ENCODE measurements at places on chromosomes 5 and 9.
A peak's percentile ranks its signal among the peaks of the same experiment; 100 is the strongest.

DNA sequence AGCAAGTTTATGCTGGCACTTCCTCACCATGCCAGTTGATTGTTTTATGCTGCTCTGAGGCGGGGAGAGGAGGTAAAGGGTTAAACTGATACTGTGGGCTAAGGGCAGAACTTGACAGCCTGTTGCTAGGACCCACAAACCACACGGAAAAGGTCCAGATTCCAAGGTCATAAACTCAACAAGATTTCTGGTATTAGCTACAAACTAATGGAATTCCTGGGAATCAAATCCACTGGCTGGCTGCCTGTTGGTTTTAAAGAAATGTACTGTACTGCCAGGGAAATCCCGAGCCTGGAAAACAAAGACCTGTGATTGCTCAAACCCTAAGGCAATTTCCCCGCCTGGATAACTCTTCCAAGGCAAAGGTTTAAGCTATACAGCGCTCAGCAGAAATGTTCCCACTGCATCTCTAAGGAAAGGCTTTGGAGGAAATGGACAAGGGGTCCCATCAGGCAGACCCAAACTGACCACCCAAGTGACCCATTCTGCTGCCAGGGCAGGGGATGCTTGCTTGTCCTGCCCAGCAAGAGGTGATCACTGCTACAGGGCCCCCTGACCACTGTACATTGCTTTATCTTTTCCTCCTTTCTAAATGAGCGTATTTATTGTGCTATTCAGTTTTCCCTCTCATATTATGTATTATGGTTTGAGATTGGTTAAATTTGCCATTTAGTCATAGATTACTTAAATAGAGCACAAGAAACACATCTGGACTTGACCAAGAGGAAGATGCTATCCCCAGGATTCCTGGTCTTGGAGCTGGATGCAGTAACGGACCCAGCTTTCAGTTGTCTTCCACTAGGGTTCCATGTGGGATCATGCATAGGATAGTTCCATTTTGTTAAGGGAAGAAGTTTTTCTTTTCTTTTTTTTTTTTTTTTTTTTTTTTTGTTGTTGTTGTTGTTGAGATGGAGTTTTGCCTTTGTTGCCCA is 124.3 kb downstream of the SUSD1 start:
- DNase-seq, result no peak

DNA sequence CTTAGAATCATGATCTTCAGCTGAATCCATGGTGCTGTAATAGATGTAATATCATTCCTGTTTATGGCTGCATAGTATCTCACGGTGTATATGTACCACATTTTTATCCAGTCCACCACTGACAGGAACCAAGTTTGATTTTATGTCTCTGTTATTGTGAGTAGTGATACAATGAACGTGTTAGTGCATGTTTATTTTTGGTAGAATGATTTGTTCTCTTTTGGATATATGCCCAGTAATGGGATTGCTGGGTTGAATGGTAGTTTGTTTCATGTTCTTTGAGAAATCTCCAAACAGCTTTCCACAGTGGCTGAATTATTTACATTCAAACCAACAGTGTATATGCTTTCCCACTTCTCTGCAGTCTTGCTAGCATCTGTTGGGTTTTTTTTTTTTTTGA is 175.1 kb upstream of the CDH10 start:
- no peak for DNase-seq

- no peak for DNase-seq
These were observed 12.8 kb downstream of the PDLIM4 start for GRCh38 chr5:132270335-132270665.

- no peak for DNase-seq
These were observed 271.8 kb upstream of the SMARCA2 start for GRCh38 chr9:1743121-1743960.

- DNase-seq, result no peak
These were observed 458.8 kb downstream of the ICE1 start for GRCh38 chr5:5881294-5881693.

- DNase-seq, result no peak
These were observed 83.1 kb upstream of the TMED7 start for GRCh38 chr5:115708819-115709477.

GRCh38 chr5:72695659-72696058 is 120.8 kb upstream of the TNPO1 start:
- no peak for DNase-seq

DNA sequence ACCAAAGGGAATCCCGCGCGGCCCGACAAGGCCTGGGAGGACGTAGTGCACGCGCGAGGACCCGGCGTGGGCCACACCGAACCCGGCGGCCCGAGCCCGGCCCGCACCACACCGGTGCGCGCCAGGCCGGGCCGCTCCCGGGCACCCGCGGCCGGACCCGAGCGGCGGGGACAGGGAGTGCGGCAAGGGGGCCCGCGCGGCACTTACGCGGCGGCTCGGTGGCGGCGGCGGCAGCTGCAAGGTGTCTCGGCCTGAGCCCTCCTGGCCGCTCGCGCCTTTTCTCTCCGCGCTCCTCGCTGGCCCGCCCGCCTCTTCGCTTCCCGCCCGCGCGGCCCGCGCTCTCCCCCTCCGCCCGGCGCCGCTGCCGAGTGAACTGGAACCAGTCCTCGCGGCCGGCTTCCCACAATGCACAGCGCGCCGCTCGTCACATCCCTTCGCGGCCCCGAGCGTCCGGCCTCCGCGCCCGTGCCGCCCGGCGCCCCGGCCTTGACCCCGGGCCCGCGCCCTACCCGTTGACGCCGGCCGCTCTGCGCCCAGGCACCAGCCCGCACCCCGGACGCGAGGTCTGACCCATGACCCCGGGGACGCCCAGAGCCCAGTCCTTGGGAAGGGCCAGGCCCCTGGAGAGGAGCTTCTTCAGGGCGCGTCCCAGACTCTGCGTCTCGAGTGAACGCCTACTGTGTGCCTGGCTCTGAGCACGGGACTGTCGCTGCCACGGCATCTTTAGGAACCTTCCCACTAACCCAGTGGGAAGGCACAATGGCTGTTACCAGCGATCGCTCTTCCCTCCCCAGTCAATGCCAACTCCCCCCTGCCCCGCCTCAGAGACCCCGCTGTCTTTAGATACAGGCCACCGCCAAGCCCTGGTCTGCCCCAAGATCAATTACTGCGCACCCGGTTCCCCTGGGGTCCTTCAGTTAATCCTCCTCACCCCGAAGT is at the start of gene MACROH2A1:
MACROH2A1 (minus strand) TSS at position 377 of the 939 bp plus-strand sequence. CDS start 10,138 bp downstream, outside the sequence.
- DNase-seq, result peak; percentile 70

GRCh38 chr9:33300546-33300945 is 10.2 kb downstream of the NFX1 start:
- DNase-seq, result no peak

- DNase-seq, result peak; percentile 38
These were observed 32.3 kb downstream of the TNPO1 start for GRCh38 chr5:72848474-72849428.

DNA sequence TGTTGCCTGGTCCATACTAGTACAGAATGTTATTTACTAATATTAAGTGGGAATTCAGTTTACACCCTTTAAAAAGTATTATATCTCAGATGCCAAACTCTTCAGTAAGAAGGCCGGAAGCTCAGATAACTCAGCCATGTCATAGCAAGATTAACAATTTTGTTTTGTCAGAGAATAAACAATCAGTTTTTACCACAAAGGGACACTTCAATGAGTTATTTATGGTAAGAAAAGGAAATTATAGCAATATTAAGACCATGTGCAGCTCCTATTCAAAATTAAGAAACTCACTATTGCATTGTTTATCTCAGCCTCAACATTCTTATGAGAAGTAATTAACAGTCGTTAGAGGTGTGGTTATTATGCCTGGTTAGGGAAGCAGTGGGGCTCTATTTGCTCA is 13.1 kb upstream of the ARL15 start:
- no peak for DNase-seq

DNA sequence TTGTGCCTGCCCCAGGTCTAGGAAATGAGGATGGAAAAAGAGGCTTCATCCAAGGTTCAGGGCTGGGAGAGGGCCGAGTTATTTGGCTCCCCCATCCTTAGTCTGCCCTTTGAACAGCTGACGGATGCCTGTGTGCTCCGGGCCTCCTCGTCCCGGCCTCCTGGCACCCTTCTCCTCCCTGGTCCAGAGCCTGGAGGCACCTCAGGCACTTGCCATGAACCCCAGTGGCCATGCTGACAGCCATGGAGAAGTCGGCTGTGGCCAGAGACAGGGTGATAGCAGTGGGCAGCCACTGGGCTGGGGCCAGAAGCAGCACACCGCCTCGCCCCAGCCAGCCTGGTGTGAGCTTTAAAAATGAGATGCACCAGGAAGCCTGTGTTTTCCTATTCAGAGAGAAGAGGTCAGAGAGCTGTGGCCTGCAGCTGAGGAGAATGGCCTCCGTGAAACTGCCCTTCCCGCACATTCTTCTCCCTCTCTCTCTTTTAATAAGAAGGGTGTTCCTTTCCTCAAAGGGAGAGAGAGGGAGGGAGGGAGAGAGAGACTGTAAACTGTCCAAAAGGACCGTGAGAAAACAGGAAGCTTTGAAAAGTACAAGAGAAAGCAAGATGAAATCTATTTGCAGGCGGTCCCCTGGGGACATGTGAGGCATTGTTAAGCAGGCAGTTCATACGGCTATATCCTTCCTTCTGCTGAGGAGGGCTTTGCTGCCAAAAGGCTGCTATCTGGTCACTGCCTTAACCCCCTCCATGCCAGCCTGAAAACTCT is 55.3 kb downstream of the ZNF366 start:
- no peak for DNase-seq

DNA sequence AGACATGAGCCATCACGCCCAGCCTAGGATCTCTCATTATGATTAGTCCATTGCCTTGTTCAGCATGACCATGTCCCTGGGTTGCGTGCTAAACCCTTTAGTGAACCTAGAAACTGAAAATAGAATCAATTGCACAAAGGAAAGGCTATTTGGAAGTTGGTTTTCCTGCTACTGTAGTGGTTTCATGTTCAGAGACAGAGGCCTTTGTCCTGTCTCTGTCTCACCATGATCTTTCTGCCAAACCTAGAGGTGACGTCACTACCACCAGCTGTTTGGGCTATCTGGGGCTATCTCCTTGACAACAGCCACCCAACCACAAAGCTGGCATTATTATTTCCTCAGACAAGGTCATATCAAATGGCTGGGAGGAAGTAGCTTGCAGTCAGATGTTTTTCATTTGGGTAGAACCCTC is 4.0 kb upstream of the CDK5RAP2 start:
- DNase-seq, result no peak

GRCh38 chr5:76585783-76586217 is 37.4 kb downstream of the F2RL2 start:
- DNase-seq, result no peak

DNA sequence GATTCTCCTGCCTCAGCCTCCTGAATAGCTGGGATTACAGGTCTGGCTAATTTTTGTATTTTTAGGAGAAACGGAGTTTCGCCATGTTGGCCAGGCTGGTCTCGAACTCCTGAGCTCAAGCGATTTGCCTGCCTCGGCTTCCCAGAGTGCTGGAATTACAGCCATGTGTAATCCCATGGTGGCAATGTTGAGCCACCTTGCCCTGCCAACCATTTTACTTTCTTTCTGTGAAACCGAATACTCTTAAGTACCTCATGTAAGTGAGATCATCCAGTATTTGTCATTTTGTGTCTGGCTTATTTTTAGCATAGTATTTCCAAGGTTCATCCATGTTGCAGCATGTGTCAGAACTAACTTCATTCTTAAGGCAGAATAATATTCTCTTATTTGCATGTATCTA is 8.2 kb downstream of the PRRC2B start:
- DNase-seq, result no peak

GRCh38 chr9:77015327-77016048 is 4.0 kb upstream of the FOXB2 start:
- DNase-seq, result no peak

DNA sequence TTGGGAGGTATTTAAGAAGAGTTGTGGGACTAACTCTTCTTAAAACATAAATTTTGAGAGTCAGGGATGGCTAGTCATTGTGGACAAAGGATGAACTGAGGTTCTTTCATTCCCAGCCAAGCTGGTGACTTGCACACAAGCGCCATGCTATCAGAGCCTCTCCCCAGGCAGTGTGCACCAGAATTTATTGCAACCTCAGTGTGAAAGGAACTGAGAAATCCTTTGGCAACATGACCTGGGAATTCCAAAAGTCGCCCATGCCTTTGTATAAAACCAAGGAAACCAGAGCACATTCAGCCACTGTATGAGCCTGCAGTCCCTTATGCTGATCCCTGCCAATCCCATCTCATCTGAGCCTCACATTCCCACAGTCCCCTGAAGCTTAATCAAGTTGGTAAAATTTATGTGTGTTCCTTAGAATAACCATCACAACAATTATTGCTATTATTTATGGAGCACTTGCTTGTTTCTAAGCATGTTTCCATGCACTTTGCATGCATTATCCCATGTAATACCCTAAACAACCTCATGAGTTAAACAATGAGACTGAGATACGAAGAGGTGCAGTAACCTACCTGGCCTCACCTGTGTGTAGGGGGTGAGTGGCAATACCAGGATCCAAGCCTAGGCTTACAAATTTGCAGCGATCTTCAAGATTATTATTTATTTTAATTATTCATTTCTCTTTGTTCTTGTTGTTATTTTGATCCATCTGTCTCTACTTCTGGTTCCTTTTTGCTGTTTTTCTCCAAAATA is 116.4 kb downstream of the NTRK2 start:
- no peak for DNase-seq

DNA sequence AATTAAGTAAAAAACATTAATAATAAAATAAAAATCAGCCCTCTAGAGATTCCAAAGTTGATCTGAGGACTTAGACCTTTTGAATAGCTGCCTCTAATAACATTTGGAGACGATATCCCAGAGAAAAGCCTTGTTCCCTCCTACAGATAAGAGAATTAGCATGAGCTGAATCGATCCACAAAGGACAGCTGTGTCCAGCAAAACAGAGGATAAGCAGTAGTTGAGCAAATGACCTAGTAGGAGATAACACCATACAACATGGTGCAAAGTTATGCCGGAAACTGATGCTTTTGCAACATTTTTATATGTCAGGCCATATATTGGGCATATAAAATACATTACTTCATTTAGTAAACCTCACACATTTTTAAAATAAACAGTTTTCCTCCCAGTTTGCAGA is 212.2 kb upstream of the PRR16 start:
- no peak for DNase-seq

GRCh38 chr9:101421653-101422065 is 13.9 kb downstream of the ALDOB start:
- DNase-seq, result no peak

GRCh38 chr9:134802216-134802795 is 78.3 kb upstream of the FCN2 start:
- no peak for DNase-seq

GRCh38 chr9:127863191-127863621 is 8.7 kb upstream of the ENG start:
- DNase-seq, result no peak

GRCh38 chr5:94916619-94917018 is 298.1 kb downstream of the SLF1 start:
- DNase-seq, result no peak

All from stimulated activated CD4-positive, alpha-beta T cell treated with anti-CD3 and anti-CD28 coated beads, Interleukin-12 subunit alpha, Interleukin-12 subunit beta, amount 100 ng/mL, for 24 hours (primary cell).